Aorta (tissue), 5 donors: ENCODE measurements at places on chromosomes 1 and 21. TPM values are rescaled to one million over a fixed set of nuclear protein-coding genes. Genes with fewer than 3 reads are reported as not detected.

GRCh38 chr21:36135391-36136102 is 668 bp downstream of the CBR3 start:
- DNase-seq: peak; percentile 82

DNA sequence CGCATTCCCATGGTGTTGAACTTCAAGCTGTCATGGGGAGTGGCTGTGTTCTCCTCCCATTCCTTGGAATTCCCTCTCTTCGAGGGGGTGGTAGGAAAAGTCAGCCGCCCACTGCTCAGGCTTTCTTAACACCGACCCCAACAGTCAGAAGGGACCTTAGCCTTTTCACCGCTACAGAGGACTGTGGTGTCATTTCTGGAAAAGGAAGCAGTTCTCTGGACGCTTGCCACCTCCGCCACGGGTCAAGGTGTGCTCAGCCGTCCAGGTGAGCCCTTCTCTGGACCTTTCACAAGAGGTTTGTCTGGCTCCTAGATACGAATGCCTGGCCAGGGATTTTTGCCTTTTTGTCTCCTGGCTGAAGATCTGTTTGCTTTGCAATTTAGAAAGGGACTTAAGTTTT is 31.8 kb downstream of the CLIC6 start:
- DNase-seq: no peak

DNA sequence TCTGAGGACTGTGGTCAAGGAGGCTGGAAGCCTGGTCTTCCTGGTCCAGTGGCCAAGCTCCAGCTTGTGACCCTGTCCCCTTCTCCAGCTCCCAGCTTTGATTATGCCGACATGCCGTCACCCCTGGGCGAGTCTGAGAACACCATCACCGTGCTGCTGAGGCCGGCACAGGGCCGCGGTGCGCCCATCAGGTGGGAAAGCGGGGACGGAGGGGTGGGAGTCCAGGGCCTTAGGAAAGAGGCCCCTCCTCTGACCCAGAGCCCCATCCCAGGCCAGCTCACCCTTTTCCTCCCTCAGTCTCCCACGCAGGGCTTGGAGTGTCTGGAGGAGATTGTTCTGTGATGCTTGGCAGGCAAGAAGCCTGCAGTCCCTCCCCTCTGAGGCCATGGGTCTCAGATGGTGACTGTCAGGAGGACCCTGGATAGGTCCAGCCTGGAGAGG is 43.6 kb downstream of the PTPRU start:
- no peak for DNase-seq

DNA sequence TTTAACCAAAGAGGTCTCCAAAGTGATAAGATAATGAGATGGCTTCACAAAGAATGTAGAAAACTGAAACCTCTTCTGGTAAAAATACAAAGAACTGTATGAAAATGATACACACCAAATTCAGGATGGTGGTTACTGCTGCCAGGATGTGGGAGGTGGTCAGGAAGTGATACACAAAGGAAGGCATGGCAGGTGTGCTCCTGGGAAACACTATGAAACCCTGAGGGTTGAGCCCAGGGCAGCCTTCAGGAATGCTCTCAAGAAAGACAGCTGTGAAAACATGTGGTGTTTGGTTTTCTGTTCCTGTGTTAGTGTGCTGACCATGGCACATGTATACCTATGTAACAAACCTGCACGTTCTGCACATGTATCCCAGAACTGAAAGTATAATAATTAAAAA is 109.3 kb downstream of the NTNG1 start:
- no peak for DNase-seq

DNA sequence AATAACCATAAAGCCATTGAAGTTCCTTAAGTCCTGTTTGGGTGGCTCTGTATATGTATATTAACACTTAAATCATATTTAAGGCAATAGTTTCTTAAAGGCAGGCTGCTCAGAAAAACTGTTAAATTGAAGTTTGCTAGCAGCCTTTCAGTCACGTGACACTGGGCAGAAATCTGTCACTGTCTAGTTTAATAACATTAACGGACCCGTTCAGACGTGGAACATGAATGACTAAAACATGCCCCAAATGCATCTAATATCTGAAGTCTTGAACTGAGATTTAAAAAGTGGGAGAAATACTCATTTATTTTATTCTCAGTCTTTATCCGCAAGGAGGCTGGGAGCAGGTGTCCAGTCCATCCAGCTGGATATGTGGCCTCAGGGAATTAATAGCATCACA is 3.3 kb upstream of the SPATA1 start:
- DNase-seq: no peak

IARS2 gene
- 54.5 TPM for total RNA-seq

GBP5 gene
- 7.9 TPM for total RNA-seq

ACTL8 gene
- not detected for total RNA-seq

WNT3A gene
- total RNA-seq: not detected

C1QB gene
- total RNA-seq: 225 TPM
